Mesothelial cell of epicardium (in vitro differentiated cells): ENCODE measurements at places on chromosomes 6 and 20. TPM values are rescaled to one million over a fixed set of nuclear protein-coding genes. Genes with fewer than 3 reads are reported as not detected.

DNA sequence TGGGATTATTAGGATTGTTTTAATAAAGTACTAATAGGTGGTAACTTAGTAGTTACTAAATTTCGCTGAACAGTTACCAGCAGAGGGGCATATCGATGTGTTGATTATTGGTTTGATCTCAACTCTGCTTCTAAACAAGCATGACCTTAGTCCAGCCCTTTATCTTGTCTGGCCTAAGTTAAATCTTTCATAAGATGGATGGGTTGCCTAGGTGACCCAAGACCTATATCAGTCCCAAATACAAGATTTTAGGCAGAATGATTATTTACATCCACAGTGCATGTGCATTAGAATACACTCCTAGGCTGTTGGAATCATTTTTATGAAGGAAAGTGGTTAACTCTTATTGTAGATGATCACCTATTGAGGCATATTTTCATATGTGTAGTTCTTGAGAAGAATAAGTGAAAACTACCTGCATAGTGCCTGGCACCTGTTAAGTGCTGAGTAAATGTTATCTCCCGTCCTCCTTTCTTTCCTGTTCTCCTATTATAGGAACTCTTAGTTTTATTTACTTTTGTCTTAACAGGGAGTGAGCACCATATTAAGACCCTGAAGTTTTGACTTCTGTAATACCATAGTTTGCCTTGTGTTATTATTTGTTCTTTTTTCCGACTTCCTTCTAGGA lies 1.1 kb downstream of the HSF2 start:
- no peaks in the 10 kb centered on the region for H3K36me3 ChIP-seq
- H3K27me3 ChIP-seq, result no peaks in the 10 kb centered on the region
- H3K4me1 ChIP-seq, result peaks cover 35% of the 10 kb centered on the region
- H3K4me3 ChIP-seq, result peak overlapping the region; percentile 97

- no peak overlapping the region for H3K4me3 ChIP-seq
- peaks cover 4% of the 10 kb centered on the region for H3K27me3 ChIP-seq
- H3K36me3 ChIP-seq, result peaks cover 4% of the 10 kb centered on the region
- DNase-seq, result no peak
These were observed 2.1 kb downstream of the GABRR2 start for GRCh38 chr6:89313006-89313405.

GSTA1 gene
- total RNA-seq, result not detected in 3 replicates

GRCh38 chr6:144150710-144151657 lies 667 bp downstream of the STX11 start:
- peak overlapping the region; percentile 79 for H3K4me3 ChIP-seq
- peaks cover 49% of the 10 kb centered on the region for H3K27me3 ChIP-seq
- H3K36me3 ChIP-seq, result no peaks in the 10 kb centered on the region
- H3K27ac ChIP-seq, result peak overlapping the region; percentile 90

- H3K27me3 ChIP-seq, result no peaks in the 10 kb centered on the region
- no peak overlapping the region for H3K4me3 ChIP-seq
- no peaks in the 10 kb centered on the region for H3K36me3 ChIP-seq
- H3K4me1 ChIP-seq, result no peaks in the 10 kb centered on the region
- no peak overlapping the region for H3K27ac ChIP-seq
- DNase-seq, result no peak
These were observed 33.1 kb downstream of the NDRG3 start for GRCh38 chr20:36712775-36713174.

DNA sequence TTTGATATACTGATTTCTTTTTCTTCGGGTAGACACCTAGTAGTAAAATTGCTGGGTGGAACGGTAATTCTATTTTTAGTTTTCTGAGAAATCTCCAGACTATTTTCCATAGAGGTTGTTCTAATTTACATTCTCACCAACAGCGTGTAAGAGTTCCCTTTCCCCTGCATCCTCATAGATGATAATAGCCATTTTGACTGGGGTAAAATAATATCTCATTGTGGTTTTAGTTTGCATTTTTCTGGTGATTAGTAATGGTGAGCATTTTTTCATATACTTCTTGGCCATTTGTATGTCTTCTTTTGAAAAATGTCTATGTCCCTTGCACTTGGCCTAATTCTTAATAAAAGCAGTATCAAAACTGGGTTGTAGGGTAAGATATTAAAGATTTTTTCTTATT lies 148.9 kb upstream of the SIM1 start:
- H3K27me3 ChIP-seq, result no peaks in the 10 kb centered on the region
- no peak overlapping the region for H3K4me3 ChIP-seq
- no peaks in the 10 kb centered on the region for H3K4me1 ChIP-seq

L3MBTL1 gene
- 44.3 to 46.7 TPM (median 45.8 TPM) in 3 replicates for total RNA-seq

GRCh38 chr6:17984812-17985670 lies 2.4 kb downstream of the KIF13A start:
- H3K36me3 ChIP-seq, result peaks cover 9% of the 10 kb centered on the region
- DNase-seq, result no peak
- H3K27ac ChIP-seq, result peak overlapping the region; percentile 51
- H3K27me3 ChIP-seq, result no peaks in the 10 kb centered on the region

DNA sequence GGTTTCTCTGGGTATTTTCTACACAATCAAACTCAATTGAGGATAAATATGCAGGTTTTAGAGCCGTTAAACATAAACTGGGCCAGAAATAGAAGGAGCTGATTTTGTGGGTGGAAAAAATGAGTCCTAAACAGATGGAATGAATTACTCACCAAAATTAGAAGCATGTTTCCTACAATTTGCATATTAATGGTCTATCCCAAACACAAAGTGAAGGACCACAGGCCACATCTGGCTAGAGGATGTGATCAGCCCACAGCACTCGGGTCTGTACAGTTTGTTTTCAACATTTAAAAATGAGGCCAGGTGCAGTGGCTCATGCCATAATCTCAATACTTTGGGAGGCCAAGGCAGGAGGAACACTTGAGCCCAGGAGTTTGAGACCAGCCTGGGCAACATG lies 296.3 kb downstream of the PREX1 start:
- no peak for DNase-seq
- no peak overlapping the region for H3K4me3 ChIP-seq
- H3K27ac ChIP-seq, result no peak overlapping the region
- H3K27me3 ChIP-seq, result peaks cover 1% of the 10 kb centered on the region

GRCh38 chr20:2283706-2284423 lies 11.9 kb upstream of the TGM3 start:
- H3K4me1 ChIP-seq, result peaks cover 32% of the 10 kb centered on the region
- H3K4me3 ChIP-seq, result no peak overlapping the region
- H3K27ac ChIP-seq, result peak overlapping the region; percentile 90
- peaks cover 3% of the 10 kb centered on the region for H3K27me3 ChIP-seq
- no peak for DNase-seq
- no peaks in the 10 kb centered on the region for H3K36me3 ChIP-seq

CITED2 gene
- 85.0 to 92.9 TPM (median 91.1 TPM) in 3 replicates for total RNA-seq

- no peak overlapping the region for H3K4me3 ChIP-seq
- peaks cover 4% of the 10 kb centered on the region for H3K4me1 ChIP-seq
- no peaks in the 10 kb centered on the region for H3K36me3 ChIP-seq
- no peaks in the 10 kb centered on the region for H3K27me3 ChIP-seq
- peak; percentile 57 for DNase-seq
These were observed 6.9 kb upstream of the BLCAP start for GRCh38 chr20:37534401-37535157.

SLC17A2 gene
- not detected in 3 replicates for total RNA-seq

DNA sequence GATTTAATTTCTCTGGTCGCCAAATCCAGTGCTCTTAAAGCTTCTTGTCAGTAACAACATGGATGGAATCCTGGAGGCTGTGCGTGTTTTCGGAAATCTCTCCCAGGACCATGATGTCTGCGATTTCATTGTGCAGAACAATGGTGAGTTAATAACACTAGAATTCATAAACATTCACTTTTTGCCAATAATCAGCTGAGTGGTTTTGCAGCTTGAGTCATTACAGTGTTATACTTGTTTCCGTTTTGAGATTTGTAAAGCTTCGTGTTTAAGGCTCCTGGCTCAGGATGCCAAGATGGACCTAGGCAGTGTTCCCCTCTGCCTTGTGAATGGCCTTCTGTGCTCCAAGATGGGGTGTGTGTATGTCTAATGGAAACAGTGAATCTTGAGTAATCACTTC lies 113.8 kb downstream of the ARMC2 start:
- H3K27me3 ChIP-seq, result no peaks in the 10 kb centered on the region
- peaks cover 6% of the 10 kb centered on the region for H3K4me1 ChIP-seq
- no peak overlapping the region for H3K27ac ChIP-seq
- peaks cover 3% of the 10 kb centered on the region for H3K36me3 ChIP-seq
- DNase-seq, result no peak

DNA sequence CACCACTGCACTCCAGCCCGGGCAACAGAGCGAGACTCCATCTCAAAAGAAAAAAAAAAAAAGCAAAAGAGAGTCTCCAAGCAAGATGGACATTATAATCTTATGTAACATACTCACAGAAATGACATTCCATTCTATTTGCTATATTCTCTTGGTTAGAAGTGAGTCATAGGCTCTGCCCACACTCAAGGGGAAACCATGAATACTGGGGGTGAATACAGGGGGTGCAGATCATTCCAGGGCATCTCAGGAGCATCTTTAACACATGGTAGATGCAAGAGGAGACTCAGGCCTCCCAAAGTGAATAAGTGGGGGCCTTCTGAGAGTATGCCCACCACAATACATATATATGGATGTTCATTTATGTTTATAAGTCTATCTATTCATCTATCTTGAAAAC lies 18.3 kb upstream of the RANBP9 start:
- peaks cover 7% of the 10 kb centered on the region for H3K4me1 ChIP-seq
- no peak for DNase-seq
- H3K27ac ChIP-seq, result no peak overlapping the region
- no peaks in the 10 kb centered on the region for H3K36me3 ChIP-seq
- no peak overlapping the region for H3K4me3 ChIP-seq

DNA sequence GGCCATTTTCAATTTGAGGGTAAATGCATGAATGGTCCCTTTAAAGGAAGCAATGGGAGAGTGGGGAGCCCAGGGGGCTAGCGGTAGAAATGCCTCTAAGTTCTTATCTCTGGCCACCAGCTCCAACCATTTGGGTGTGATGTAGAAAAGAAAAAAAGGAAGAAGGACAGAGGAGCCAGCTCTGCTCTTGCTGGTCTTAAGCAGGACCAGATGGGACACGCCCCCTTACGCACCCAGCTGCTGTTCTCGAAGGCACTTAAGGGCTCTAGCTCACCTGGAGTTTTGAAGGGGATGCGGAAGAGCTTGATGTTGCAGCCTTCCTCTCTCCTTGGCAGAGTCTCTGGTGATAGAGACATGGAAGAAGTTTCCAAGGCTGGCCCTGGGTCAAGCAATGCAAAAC lies 59.5 kb upstream of the RNF144B start:
- H3K4me3 ChIP-seq, result no peak overlapping the region
- H3K27me3 ChIP-seq, result no peaks in the 10 kb centered on the region

DNA sequence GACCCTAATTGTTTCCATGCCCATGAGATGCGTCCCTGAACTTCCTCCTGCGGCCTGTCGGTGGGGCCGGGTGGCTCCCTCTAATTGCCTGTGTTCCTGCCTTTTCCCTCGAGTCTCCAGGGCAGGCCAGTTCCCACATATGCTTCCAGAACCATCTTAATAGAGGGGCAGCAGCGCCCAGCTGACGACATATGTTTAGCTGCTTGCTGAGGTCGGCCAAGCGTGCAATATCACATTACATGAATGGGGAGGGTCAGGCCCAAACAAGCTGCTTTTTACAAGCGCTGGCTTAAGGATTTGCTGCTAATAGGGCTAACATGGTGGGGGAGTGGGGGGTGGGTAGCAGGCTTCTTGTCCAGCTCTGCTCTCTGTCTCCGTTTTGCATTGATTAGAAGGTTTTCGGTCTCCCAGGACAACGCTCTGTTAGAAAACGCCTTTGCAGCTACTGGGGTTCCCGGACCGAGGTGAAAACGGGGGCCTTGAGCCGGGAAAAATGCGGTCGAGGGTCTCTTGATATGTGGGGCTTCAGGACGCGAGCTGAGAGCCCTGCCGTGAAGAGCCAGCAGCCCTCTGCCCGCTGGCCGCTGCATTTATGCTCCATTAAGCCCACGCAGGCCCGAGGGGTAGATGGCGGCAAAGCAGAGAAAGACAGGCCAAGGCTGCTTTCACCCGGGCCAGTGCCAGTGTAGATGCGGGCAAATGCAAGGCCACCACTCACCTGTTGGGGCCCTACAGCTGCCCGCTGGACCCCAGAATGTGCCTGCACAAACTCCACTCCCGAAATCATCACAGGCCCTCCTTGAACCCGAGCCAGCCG lies 308.5 kb downstream of the BMP7 start:
- no peaks in the 10 kb centered on the region for H3K36me3 ChIP-seq
- no peak overlapping the region for H3K4me3 ChIP-seq
- DNase-seq, result no peak
- H3K27ac ChIP-seq, result peak overlapping the region; percentile 78

GRCh38 chr6:167917551-167918154 lies 79.8 kb upstream of the KIF25 start:
- H3K4me1 ChIP-seq, result no peaks in the 10 kb centered on the region
- DNase-seq, result no peak
- peaks cover 51% of the 10 kb centered on the region for H3K36me3 ChIP-seq
- no peak overlapping the region for H3K27ac ChIP-seq
- H3K4me3 ChIP-seq, result no peak overlapping the region
- H3K27me3 ChIP-seq, result no peaks in the 10 kb centered on the region

- no peak overlapping the region for H3K4me3 ChIP-seq
- peaks cover 12% of the 10 kb centered on the region for H3K4me1 ChIP-seq
- H3K27me3 ChIP-seq, result no peaks in the 10 kb centered on the region
- no peak for DNase-seq
- no peak overlapping the region for H3K27ac ChIP-seq
These were observed 75.6 kb downstream of the MMS22L start for GRCh38 chr6:97207383-97207782.

DNA sequence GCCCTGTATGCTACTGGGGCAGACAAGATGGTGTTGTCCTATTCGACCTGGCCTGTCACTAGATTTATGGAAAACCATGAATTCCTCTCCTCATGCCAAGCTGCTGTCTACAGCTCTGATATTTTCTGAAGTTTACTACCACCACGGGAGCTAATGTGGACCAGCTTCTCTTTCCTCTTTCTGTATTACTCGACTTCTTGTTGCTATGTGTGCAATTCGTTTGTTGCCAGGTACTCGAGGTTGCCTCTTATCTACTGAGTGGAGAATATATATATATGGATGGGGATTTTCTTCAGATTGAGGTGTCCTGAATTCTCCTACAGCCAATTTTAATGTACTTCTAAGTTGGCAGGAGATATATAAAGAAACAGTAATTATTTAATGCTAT lies 34.7 kb downstream of the MAN1A1 start:
- H3K4me3 ChIP-seq, result no peak overlapping the region
- peaks cover 8% of the 10 kb centered on the region for H3K36me3 ChIP-seq

SAMD3 gene
- total RNA-seq, result 0.38 to 0.49 TPM (median 0.47 TPM) in 3 replicates

- no peaks in the 10 kb centered on the region for H3K36me3 ChIP-seq
- no peak for DNase-seq
- no peak overlapping the region for H3K4me3 ChIP-seq
- no peak overlapping the region for H3K27ac ChIP-seq
These were observed 20.6 kb downstream of the KCNQ2 start for GRCh38 chr20:63451821-63452220.
